Suprapubic skin (tissue), 4 donors: ENCODE measurements at places on chromosomes 6 and 20.

DNA sequence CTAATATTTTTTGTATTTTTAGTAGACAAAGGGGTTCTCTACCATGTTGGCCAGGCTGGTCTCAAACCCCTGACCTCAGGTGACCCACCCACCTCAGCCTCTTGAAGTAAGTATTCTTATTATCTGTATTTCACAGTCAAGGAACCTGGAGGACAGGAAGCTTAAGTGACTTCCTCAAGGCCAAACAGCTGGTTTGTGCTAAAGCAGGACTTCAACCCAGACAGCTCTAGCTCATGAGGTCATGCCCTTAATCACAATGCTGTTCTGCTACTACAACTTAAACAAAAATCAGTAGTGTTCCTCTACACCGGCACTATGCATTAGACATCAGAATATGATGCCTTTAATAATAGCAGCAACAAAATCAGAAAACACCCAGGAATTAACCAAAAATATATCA lies 168.9 kb downstream of the ADGB start:
- no peak for DNase-seq

- DNase-seq = no peak
These were observed 33.7 kb upstream of the PAQR8 start for GRCh38 chr6:52328303-52328662.

DNA sequence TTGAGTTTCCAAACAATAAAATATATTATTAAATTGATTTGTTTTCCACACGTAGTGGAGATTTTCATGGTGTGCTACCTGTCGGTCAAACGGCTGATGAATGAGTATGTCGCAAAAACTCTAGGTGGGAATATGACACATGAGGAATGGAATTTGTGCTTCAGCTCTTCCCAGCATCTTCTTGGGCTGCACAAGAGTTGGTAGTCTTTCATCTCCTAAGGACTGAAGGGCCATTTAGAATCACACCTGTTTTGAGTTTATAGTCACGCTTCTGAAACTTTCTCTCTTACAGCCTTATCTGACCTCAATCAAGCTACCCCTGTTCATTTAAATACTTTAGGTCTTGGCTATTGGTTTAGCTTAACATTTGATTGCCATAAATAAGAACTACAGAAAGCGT lies 157.7 kb upstream of the AKAP12 start:
- DNase-seq = no peak

DNA sequence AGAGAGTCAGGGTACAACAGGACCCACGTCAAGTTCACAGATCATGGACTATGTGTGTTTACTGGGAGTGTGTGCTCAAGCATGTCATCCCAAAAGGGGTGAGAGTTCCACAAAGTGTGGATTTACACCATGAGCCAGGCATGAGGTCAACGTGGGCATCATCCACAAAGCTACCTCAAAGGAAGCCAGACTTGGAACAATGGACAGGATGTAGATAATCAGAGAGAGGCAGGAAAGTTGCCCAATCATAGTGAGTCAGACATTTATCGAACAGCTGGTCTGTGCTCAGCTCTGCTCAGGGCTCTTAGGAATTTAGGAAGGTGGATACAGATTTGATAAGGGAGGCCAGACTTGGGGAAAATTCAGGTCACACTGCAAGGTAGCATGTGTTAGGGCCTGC lies 317.2 kb upstream of the CDYL start:
- no peak for DNase-seq

- DNase-seq = no peak
These were observed 124.1 kb upstream of the RPS6KA2 start for GRCh38 chr6:166751051-166751595.

DNA sequence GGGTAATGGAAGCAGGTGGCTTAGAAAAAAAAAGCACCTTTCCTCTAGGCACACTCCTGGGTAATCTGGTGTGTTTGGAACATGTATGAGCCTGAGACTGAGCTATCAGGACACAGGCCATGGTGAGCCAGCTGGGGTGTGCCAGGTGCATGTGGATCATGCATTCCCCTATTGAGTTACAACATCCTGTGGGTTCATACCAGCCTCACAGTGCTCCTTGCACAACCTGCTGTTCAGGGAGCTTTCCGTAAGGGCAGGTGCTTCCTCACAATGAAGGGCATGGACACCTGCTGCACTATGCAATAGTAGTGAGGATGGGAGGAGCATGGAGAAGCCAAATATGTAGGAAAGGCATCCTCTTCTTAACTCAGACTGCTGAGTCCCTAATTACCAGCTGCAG lies 197.2 kb upstream of the SUPT3H start:
- no peak for DNase-seq

DNA sequence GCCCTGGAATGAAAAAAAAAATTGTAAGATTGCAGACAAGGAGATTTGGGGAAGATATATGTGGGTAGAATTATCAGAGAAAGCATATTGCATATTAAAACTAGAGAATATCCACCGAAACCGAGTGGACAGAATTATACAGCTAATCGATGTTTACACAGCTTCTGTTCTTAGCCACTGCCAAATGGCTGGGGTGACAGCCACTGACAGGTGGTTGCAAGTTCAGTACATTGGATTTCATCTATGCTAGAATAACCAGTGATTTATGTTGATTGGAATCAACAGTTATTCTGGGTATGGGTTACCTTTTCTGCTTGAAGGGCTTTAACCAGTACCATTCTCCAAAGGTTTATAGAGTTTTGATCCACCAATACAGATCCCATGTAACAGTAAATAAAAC lies 48.4 kb upstream of the THEMIS start:
- DNase-seq = no peak

GRCh38 chr6:8780653-8781052 lies 345.3 kb upstream of the SLC35B3 start:
- DNase-seq = no peak

- no peak for DNase-seq
These were observed 940.5 kb upstream of the MANEA start for GRCh38 chr6:94636780-94637385.
